T-helper 9 cell (primary cell): ENCODE measurements at places on chromosomes 3 and 15.

DNA sequence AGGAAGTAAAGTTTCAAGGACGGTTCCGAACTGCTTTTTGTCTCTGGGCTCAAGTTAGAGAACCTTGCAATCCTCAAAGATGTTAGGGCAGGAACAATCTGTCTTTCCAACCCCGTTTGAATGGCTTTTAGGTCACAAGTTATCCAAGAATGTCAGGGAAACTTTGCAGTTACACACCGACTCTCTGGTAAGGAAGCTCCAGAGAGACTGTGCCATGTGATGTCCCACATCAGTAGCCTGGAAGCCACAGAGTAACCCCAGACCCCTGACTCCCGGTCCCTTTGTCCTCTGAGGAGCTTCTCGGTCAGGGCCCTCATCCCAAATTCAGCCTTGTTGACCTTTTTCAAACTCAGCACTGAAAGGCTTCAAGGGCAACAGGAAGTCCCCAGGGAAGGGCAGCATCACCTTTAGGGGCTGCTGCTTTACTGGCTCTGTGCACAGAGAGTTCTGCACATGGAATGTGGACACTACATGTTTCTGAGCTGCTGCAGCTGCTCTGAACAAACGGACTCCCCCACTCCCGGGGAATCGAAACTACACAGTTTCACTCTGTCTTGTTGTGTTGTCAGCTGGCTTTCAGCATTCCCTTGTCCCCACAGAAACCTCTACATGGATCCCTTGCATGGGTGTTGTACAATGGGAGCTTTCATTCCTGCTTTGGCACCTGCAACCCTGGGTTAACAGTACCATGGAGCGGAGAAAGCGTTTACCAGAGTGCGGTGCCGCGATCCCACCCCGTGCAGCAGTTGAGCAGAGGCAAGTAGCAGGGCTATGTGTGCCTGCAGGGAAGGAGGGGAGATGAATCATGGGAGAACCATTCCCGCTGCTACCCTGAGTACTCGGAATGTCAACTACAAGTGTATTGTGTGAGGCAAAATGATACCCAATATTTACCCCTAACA lies 408.2 kb upstream of the THBS1 start:
- DNase-seq: no peak

- DNase-seq: no peak
Measured at GRCh38 chr15:95439922-95440376, 890.6 kb upstream of the NR2F2 start.

DNA sequence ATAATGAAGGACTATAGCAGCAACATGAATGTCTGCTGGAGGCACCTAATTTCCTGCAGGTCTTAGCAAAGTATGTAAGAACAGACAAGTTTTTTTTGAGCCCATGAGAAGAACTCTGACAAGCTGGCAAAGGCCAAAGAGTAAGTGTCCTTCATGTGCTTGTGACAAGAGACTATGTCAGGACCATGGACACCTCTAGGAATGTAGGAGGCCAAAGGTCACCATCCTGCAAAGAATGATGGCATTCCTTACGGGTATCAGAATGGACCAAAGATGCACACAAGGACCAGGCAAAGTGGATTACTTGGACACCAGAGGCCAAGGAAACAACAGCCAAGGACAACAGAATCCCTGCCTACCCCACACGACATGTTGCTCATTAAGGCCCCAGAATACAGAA lies 858.5 kb upstream of the CFAP20DC start:
- no peak for DNase-seq

DNA sequence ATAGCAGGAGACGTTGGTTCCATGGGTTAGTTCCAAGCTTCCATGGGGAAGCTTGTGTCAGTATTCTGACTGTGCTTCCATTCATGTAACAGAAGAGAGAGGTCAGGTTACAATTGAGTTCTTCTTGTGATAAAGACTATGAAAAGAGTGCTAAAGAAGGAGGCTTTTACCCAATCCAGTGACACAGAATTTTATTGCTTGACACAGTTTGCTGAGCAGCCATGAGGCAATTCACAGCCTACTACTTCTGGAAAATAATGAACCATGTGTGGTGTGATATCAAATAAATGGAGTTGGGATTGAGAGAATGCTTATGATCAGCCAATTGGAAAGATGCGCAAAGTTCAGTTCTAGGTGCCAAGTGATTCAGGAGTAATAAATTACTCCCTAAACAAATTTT lies 233.4 kb downstream of the LSAMP start:
- no peak for DNase-seq

GRCh38 chr3:22922317-22922716 lies 280.8 kb upstream of the UBE2E2 start:
- no peak for DNase-seq

DNA sequence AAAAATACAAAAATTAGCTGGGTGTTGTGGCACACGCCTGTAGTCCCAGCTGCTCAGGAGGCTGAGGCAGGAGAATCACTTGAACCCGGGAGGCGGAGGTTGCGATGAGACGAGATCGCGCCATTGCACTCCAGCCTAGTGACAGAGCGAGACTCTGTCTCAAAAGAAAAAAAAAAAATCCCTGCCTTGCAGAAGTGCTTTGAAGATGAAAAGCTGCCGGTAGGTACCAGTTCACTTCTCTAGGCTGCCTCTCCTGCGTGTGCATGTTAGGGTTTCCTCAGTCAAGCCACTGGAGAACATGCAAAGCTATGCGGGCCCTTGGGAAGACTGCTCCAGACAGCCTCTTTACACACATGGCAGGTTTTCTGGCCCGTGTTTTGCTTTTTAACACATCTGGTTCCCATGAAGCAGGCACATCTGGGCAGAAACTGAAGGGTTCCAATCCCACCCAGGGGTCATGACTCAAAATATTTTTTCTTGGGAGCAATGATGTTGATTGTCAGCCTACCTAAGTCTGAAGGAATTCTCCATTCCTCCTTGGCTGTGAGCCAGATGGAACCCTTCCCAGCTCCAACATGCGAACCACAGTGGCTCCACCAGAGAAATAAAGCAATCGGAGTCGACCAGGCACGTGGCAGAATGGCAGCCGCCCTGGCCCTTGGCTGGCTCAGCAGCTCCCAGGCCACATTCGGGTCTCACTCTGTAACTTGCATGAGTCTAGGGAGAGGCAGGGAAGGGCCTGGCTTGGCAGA lies 29.6 kb downstream of the MGLL start:
- DNase-seq: no peak

GRCh38 chr15:52256366-52256765 lies 39.2 kb downstream of the MYO5C start:
- DNase-seq: peak; percentile 60
